ENCODE measurements at places on chromosomes 4 and X.

DNA sequence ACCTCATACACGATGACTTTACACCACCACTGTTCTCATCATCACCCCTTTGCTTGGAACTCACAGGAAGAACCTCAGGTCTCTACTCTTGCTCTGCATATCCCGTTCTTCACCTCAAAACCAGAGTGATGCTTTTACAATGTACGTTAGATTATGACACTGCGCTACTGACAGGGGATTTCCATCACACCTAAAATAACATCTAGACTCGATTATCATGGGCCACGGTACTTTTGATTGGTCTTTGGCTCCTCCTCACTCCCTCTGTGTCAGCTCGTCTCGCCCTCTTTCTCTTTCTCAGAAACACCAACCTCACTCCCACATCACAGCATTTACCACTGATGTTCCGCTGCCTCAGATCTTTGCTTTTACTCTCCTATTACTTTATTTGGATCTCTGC is 172.4 kb downstream of the TLL1 start:
- DNase-seq, result no peak

GRCh38 chr4:22546299-22546698 is 30.4 kb upstream of the ADGRA3 start:
- DNase-seq, result no peak

- no peak for DNase-seq
Measured at GRCh38 chr4:169601016-169601771, 11.2 kb downstream of the NEK1 start.

DNA sequence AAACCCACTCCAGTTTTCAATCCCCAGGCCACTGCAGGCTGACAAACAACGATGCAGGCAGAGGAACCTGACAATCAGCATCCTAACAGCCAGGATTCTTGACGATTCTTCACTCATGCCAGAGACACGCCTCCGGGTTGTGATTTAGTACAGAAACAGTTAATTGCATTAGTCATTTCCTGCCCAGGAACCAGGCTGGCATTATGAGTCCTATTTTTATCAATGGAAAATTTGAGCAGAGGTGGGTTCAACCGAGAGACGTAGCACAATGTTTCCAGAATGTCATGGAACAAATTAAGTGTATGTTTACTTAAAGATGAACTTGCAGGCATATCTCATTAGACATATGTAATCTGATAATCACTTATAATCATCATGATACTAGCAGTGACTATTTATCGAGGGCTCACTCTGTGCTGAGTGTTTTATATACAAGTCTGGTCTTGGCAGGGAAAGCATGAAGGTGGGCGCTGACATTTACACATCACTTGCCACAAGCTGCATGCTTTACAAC is 159.7 kb downstream of the NSUN7 start:
- no peak for DNase-seq

- DNase-seq, result no peak
Measured at GRCh38 chrX:11558972-11559371, 106.7 kb downstream of the ARHGAP6 start.

DNA sequence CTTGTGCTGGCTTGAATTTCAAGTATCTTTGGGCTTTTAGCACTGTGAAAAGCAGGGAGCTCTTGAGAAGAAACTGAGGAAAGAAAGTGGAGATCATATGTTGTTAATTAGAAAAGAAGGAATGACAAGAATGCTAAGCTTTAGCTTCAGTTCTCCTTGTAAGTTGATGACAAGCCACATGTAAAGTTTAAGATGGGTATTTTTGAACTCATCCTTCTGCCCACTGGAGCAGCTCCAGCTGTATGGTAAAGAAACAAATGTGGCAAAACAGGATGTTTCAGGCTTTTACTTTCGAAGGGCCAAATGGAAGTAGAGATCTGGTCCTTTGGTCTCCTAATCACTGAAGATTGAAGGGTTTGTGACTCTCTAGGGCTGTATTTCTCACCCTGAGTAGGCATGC is 137.8 kb downstream of the GUCY2F start:
- DNase-seq, result no peak

GRCh38 chr4:67712000-67712625 is 11.2 kb upstream of the UBA6 start:
- DNase-seq, result no peak

- DNase-seq, result no peak
Measured at GRCh38 chr4:22070256-22070655, 121.7 kb upstream of the KCNIP4 start.

Measured in femur (tissue), 1 donor.